ENCODE measurements at places on chromosomes 3 and 15. TPM values are rescaled to one million over a fixed set of nuclear protein-coding genes. Genes with fewer than 3 reads are reported as not detected.

The RETNLB gene
- total RNA-seq = not detected

The SNUPN gene
- 21.7 TPM for total RNA-seq

The STXBP5L gene
- not detected for total RNA-seq

The GPR27 gene
- 0.08 TPM for total RNA-seq

The ROPN1 gene
- total RNA-seq = not detected

The SLC15A2 gene
- 2.2 TPM for total RNA-seq

The TMEM44 gene
- total RNA-seq = 9.5 TPM

The DGKG gene
- 0.31 TPM for total RNA-seq

The GOLGA8Q gene
- total RNA-seq = 1.2 TPM

The LIPH gene
- 0.11 TPM for total RNA-seq

The WNT5A gene
- 25.1 TPM for total RNA-seq

The SLC51B gene
- total RNA-seq = not detected

The C3orf52 gene
- total RNA-seq = 3.6 TPM

The CLRN1 gene
- total RNA-seq = not detected

The ITIH1 gene
- not detected for total RNA-seq

The IL5RA gene
- not detected for total RNA-seq

The PRR20G gene
- not detected for total RNA-seq

The FEM1B gene
- 40.2 TPM for total RNA-seq

The RARB gene
- total RNA-seq = not detected

The KCNAB1 gene
- not detected for total RNA-seq

The TLR9 gene
- not detected for total RNA-seq

The LCMT2 gene
- total RNA-seq = 4.0 TPM

The CIB2 gene
- total RNA-seq = 9.7 TPM

The CDHR4 gene
- not detected for total RNA-seq

The MESP2 gene
- 1.7 TPM for total RNA-seq

The GABRB3 gene
- 1.8 TPM for total RNA-seq

The TRAT1 gene
- not detected for total RNA-seq

The DUOXA2 gene
- not detected for total RNA-seq

The SPINT1 gene
- total RNA-seq = 272 TPM

The SLC28A2 gene
- total RNA-seq = not detected

The KY gene
- not detected for total RNA-seq

The OXTR gene
- 0.61 TPM for total RNA-seq

The MUSTN1 gene
- total RNA-seq = 1.6 TPM

The PP2D1 gene
- not detected for total RNA-seq
